Tibial nerve (tissue), 4 donors: ENCODE measurements at places on chromosomes 13 and 19.

DNA sequence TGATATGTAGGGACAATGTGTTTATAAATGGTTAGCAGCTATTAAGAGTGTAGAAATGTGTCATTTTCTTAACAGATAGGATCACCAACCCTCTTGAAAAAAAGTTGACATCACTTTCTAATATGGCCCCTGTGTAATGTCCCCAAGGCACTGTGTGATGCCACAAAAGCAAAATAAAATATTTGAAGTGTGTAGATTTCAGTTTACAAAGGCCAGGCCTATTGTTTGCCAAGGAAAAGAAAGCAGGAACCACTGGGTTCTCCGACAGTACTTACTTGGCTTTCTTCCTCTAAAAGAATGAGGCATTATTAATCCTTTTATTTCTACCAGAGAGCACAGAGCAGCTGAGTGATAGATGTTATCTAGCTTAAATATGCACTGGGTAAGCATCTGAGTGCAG lies 10.5 kb upstream of the GJA3 start:
- no peak for DNase-seq

DNA sequence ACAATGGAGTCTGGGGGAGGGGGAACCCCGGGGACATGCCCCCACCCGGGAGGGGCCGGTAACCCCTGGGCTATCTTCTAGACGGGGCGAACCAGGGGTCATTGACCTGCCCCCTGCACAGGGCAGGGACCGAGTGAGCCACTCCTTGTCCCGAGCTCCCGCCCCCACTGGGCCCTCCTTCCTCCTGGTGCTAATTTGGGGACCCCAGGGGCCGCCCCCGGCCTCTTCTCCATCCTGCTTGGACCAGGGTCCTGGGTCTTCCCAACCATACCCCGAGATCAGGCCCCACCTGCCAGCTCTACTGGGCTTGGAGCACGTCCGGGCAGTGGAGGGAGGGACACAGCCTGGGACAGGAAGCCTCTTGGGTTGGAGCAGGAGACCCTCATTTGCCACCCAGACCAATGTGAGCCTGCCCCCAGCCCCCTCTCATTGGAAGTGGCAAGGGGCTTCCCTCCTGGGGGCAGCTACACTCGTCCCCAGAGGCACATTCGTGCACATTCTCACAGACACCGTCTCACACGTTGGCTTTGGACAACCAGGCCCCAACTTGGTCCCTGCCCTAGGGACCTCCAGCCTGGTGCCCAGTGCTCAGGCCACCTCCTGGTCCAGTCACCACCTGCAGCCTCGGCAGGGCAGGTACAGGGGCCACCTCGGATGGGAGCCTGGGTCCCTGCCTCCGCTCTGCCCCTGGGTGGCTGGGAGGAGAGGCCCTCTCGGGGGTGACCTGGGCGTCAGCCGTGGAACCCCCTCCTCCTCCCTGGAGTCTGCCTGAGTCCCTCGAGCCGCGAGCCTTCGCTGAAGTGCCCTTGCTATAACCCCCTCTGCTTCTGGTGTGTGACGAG lies 3.3 kb upstream of the MISP start:
- no peak for DNase-seq

- no peak for DNase-seq
These were observed 1102.1 kb downstream of the DIAPH3 start for GRCh38 chr13:59061621-59062020.

DNA sequence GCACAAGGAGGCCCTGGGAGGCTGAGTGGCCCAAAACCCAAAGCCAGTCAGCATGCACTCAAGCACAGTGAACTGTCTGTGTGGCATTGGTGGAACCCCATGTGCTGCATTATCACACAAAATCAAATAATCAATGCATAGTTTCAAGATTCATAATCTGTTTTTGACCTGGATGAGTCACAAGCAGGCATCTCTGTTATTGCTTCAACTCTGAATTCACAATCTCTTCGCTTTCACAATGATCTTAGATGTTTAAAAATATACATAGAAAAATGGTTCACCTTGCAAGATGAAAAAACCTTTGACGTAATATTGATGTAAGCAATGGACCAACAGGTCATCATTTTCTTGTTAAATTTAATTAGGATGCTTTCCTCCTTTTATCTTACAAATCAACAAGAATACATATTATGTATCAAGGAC lies 455.4 kb downstream of the IRS2 start:
- DNase-seq, result no peak

DNA sequence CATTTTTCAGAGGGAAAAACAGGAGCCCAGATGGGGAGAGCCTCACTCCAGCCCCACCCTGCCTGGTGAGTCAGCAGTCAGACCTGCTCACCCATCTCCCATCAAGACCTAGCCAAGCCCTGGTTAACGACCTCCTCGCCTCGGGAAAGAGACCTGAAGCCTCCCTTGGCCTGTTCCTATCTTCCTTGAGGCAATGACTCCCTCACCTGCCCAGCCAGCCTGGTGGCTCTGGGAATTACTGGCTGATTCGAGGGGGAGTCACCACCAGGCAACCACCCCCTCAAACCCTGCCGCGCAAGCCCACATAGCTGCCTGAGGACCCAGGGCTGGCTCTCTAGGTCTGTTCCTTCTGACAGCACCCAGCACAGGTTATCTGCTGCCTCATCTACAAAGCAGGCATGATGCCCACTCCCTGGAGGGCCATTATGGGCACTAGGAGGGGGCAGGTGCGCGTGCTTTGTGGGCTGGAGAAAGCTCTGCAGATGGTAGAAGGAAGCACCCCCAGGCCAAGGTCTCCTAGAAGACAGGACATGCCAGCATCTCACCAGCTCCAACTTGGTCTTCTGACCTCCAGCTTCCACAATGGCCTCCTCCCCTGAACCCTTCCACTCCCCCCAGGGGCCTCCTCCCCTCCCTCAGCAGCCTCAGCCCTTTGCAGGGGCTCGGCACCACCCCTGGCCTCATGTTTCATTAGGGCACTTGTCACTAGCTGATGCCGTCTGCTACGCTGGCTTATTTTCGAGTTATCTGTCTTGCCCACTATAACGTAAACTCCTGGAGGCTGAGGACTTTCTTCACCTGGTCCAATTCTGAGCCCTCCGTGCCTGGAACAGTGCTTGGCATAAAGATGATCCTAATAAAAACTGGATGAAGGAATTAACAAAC lies 10.4 kb downstream of the DEDD2 start:
- no peak for DNase-seq

GRCh38 chr13:71309905-71310304 lies 557.1 kb downstream of the DACH1 start:
- DNase-seq, result no peak

GRCh38 chr19:50912727-50913716 lies 1.8 kb upstream of the KLK4 start:
- no peak for DNase-seq
